ENCODE measurements at places on chromosomes 3 and 15. TPM values are rescaled to one million over a fixed set of nuclear protein-coding genes. Genes with fewer than 3 reads are reported as not detected.

Gene NR2E3
- not detected for total RNA-seq

GRCh38 chr3:95883801-95884200, 930.6 kb upstream of the EPHA6 start:
- DNase-seq = no peak

Gene CHRM5
- not detected for total RNA-seq

Gene SLC27A2
- total RNA-seq = not detected

DNA sequence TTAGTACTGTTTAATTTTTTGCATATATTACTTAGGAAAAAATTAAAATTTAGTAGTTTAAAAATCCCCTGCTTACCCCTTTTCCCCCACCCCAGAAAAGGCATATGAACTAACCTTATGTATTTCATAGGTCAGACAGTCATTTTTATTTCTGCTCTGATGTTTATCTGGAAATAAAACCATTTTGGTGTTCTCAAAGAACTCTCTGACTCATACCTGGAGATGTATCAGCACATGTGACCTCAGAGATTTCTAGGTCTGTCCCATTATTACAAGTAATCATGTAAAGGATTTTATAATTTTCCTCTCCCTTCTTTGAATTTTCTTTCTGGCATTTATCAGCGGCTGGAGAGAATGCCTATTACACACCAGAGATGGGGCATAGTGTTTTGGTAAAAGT, 14.1 kb upstream of the CCR8 start:
- no peak for DNase-seq
